Activated naive CD4-positive, alpha-beta T cell (primary cell): ENCODE measurements at places on chromosomes 2 and 18.

- no peak for DNase-seq
Measured at GRCh38 chr2:105237045-105237765, 4.3 kb upstream of the GPR45 start.

GRCh38 chr2:238728330-238729260 lies 119.3 kb upstream of the TWIST2 start:
- no peak for DNase-seq

GRCh38 chr2:180742801-180743200 lies 237.6 kb upstream of the UBE2E3 start:
- DNase-seq, result no peak

- DNase-seq, result no peak
Measured at GRCh38 chr2:209985874-209986273, 16.6 kb upstream of the RPE start.

- DNase-seq, result no peak
Measured at GRCh38 chr18:11548396-11548795, 61.0 kb upstream of the SLC35G4 start.

GRCh38 chr2:137590102-137590501 lies 374.2 kb upstream of the HNMT start:
- no peak for DNase-seq

GRCh38 chr2:8378016-8378810 lies 303.6 kb upstream of the ID2 start:
- no peak for DNase-seq

GRCh38 chr2:70728128-70728527 lies 39.9 kb downstream of the ADD2 start:
- no peak for DNase-seq

GRCh38 chr2:223929571-223930102 lies 15.5 kb downstream of the WDFY1 start:
- DNase-seq, result no peak

- no peak for DNase-seq
Measured at GRCh38 chr2:239829326-239829725, 195.8 kb downstream of the NDUFA10 start.

DNA sequence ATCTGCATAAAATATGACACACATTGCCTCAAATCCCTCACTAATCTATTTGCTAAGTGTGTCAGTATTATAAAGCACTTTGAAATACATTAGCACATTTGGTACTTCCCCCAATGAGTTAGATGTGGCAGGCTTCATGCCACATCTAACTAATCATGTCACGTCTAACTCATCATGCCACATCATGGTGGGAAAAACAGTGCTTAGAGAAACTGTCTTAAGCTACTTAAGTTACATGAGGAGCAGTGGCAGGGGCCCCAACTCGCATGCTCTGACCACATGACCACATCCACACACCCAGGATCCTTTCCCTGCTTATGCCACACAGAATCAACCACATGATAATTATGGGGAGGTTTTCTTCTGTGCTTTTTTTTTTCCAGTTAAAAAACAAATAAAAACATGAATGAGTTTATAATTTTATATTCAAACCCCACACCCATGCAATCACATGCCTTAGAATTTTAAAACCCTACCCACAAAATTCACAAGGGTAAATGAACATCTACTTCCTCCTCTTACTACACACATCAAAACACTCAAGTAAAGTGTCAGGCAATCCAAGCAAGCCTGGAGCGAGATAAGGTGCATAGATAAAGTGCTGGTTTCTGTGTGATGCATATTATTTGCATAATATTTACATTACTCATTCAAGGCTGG lies 1.6 kb downstream of the ABCA12 start:
- no peak for DNase-seq

- no peak for DNase-seq
Measured at GRCh38 chr2:26756337-26756736, 7.7 kb upstream of the SLC35F6 start.

DNA sequence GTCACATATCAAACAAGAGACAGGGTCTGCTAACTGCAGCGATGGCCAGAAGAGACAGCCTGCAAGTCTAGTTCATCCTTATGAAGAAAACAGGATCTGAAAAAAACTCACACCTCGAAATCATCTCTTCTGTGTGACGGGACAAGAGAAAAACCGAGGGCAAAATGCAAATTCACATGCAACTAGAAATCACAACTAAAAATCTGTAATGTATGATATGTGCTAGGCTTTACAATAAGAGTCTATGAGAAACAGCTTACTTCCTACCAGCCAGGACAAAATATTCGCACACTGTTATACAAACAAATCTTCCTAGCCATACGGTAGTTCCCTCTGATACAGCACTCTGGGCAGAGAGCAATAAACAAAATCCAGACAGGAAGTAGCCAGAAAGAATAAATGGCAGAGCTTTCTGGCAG lies 48.8 kb downstream of the ANKRD44 start:
- no peak for DNase-seq

- DNase-seq, result no peak
Measured at GRCh38 chr2:151302404-151302803, 12.9 kb upstream of the NMI start.

DNA sequence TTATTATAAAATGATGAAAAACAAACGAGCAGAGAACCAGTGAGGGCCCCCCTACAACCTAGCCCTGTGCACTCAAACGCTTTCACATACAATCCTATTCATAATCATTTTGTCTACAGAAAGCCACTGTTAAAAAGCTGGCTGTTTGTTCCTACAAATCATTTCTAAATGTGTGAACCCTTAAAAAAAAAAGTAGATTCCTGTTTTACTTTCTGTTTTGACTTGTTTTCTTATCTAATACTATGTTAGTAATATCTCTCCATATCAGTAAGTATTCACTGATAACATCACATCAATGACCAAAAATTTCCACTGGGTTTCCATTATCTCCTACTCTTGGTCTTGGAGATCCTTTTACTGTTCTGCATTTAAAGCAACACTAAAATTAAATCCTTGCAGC lies 128.8 kb upstream of the TTC39C start:
- no peak for DNase-seq

- no peak for DNase-seq
Measured at GRCh38 chr2:203583701-203584100, 48.6 kb upstream of the RAPH1 start.
